ENCODE measurements at places on chromosomes 12 and 14.
A peak's percentile ranks its signal among the peaks of the same experiment; 100 is the strongest.

DNA sequence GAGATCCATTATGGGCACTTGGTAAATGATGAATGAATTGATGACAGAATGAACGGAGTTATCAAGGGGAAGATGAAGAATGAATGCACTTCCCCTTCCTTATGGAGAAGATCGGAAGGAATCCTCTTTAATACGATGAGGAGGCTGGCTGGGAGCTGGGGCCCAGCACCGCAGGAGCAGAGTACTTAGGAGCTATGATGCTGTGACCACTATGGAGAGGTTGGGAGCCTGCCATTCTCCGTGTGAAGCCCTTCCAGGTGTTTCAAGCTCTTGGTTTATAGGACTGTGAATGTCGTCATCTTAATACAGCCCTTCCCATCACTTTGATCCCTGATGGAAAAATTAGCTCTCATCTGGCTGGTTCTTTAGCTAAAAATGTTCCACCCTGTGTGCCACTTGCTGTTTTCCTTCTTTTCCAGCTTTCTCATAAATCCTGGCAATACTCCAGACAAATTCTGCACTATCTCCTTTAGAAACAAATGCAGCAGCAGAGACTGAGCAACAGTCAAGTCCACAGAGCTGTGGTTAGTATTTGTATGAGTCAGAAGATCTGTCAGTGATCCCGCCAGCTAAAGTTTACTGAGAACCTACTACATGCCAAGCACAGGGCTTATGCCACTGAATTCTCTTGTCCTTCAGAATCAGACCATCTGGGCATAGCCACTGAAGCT lies 263.1 kb upstream of the CRY1 start:
- H3K4me1 ChIP-seq = no peaks in the 10 kb centered on the region
- no peaks in the 10 kb centered on the region for H3K36me3 ChIP-seq
- H3K4me3 ChIP-seq = no peak overlapping the region
- no peak overlapping the region for H3K27ac ChIP-seq

GRCh38 chr12:49540229-49541139 lies 1.7 kb downstream of the KCNH3 start:
- peak overlapping the region; percentile 61 for H3K4me3 ChIP-seq
- H3K4me1 ChIP-seq = peaks cover 43% of the 10 kb centered on the region
- no peak for DNase-seq
- H3K36me3 ChIP-seq = no peaks in the 10 kb centered on the region
- H3K27ac ChIP-seq = no peak overlapping the region
- peaks cover 32% of the 10 kb centered on the region for H3K27me3 ChIP-seq

DNA sequence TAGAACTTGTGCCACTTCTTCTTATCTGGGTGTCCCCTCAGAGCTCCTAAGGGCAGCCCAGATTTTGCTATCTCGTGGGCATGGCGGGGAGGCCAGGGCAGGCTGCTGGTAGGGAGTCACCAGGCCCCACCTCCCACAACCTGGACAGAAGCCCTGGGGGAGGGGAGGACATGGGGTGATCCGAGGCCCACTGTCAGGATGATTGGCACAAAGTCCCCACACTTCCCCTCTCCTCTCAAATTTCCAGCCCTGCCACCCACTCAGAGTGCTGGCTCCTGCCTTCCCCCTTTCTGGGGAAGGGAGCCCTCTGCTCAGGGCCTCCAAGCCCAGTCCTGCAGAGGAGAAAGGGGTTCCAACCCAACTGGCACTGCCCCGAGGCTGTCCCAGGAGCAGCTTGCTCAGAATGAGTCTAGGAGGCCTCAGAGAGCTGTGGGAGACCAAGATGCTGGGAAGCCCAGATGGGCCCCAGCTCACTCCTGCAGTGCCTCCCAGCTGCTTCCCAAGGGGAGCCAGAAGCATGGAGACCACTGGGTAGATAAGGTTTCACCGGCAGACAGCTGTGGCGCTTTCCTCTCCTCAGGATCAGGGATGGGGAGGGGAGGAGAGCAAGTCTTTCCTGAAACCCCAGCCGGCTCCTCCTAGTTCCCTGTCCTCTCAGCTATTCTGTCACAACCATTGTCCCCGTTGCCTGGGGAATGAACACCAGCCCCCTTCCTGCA lies 82.8 kb downstream of the B4GALNT3 start:
- peaks cover 7% of the 10 kb centered on the region for H3K4me1 ChIP-seq
- DNase-seq = no peak
- H3K36me3 ChIP-seq = no peaks in the 10 kb centered on the region
- no peak overlapping the region for H3K27ac ChIP-seq

GRCh38 chr12:55865327-55865726 lies 22.6 kb upstream of the MMP19 start:
- DNase-seq = no peak
- no peak overlapping the region for H3K4me3 ChIP-seq
- H3K27ac ChIP-seq = no peak overlapping the region
- no peaks in the 10 kb centered on the region for H3K27me3 ChIP-seq
- H3K36me3 ChIP-seq = no peaks in the 10 kb centered on the region

DNA sequence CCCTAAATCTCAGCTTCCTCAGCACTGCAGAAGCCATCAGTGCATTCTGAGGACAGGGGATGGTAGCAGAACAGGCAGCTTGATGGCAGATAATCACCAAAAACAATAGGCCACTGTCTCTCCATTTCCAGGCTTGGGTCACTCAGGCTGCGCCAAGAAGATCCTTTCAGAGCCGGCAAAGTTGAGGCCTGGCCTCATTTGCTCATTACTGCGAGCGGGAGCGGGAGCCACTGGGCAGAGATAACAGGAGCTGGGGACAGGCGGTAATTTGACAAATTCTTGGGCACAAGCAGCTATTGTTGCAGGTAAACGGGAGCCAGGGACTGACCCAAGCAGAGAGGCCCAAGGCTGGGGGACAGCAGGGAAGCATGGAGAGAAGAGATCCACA lies 2.1 kb downstream of the MSI1 start:
- H3K27me3 ChIP-seq = peaks cover 77% of the 10 kb centered on the region
- H3K4me1 ChIP-seq = peaks cover 17% of the 10 kb centered on the region
- DNase-seq = no peak
- no peak overlapping the region for H3K27ac ChIP-seq
- H3K4me3 ChIP-seq = peak overlapping the region; percentile 9

GRCh38 chr14:51552768-51553404 lies 98.8 kb upstream of the FRMD6 start:
- H3K27ac ChIP-seq = no peak overlapping the region
- no peaks in the 10 kb centered on the region for H3K36me3 ChIP-seq
- no peaks in the 10 kb centered on the region for H3K4me1 ChIP-seq
- H3K27me3 ChIP-seq = peaks cover 15% of the 10 kb centered on the region
- DNase-seq = no peak
- H3K4me3 ChIP-seq = no peak overlapping the region
